ENCODE measurements at places on chromosomes 16 and 17. TPM values are rescaled to one million over a fixed set of nuclear protein-coding genes. Genes with fewer than 3 reads are reported as not detected.
A peak's percentile ranks its signal among the peaks of the same experiment; 100 is the strongest.

DNA sequence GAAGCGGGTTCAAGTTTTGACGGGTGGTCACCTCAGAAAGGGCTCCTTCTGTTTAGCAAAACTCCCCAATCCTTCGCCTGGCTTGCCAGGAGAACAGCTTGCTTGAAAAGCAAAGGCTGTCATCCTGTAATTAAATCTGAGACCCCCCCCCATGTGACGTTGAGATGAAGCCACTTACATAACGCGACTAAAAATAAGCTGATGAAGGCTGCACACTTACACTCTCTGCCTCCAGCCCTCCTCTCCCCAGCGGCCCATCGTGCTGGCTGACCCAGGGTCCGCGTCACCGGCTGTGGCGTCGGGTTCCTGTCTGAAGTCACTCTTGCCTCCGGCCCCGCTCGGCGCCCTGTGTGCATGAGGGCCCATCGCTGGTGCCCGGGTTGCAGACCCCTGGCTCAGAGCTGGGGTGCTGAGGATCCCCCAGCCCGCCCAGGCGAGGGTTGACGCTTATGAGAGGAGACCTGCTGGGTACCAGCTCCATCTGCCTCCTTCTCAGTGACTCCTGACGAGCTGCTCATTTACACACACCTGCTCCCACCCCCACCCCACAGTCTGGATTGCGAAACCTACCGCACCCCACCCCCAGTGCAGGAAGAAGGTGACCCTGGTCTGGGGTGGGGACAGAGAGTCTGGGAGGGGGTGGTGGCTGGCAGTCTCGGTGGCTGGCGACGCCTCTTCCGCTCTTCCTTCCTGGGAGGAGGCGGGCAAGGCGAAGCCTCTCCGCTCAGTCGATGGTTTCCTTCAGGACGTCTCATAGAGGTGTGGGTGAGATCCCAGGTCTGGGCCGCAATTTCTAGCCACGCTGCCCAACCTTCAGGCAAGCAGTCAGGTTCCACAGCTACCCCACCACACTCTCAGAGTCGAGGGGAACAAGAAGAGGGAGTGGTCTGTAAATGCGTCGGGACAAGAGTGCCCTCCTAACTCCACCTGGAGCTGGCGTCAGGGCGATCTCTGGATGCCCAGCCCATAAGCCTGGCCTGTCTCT lies 3.1 kb upstream of the BAIAP2 start:
- DNase-seq: no peak

DNA sequence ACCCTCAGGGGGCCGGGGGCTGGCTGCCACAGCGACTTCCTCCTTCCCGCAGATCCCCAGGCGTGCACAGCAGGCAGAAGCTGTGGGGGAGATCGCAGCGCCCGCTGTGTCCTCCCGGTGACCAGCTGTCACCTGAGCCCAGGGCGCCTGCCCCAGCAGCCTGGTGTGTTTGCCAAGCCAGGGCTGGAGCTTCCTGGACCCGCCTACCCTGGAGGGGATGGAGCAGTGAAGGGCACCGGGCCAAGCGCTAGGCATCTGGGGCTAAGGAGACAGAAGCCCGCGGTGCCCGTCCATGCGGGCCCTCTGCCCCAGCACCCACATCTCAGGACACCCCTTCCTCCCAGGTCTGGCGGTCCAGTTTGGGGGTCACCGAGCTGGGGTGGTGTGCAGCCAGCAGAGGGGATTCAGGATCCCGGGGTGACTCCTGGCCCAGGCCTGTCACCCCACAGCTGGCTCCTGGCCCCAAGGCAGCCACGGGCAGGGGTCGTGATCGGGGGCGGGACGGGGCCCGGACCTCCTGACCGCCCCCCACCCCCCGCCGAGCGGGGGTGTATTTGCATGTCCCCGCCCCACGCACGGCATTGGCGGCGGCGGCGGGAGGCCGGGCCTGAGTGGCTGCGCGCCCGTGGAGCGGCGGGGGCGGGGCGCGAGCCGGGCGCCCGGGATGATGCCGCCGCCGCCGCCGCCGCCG lies at the start of gene RAB26:
Gene RAB26 (plus strand): TSS at position 645 of the 691 bp plus-strand sequence. CDS start 159 bp downstream, outside the sequence.
- peak; percentile 54 for DNase-seq

- no peak for DNase-seq
These were observed 12.0 kb downstream of the USP36 start for GRCh38 chr17:78828470-78829185.

GRCh38 chr17:48457080-48457836 lies 27.2 kb upstream of the SKAP1 start:
- DNase-seq: peak; percentile 67

DNA sequence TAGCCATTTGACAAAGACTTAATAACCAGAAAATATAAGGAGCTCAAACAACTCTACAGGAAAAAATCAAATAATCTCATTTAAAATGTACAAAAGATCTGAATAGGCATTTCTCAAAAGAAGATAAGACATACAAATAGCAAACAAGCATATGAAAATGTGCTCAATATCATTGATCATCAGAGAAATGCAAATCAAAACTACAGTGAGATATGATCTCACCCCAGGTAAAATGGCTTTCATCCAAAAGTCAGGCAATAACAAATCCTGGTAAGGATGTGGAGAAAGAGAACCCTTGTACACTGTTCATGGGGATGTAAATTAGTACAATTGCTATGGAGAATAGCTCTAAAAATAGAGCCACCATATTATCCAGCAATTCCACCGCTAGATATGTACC lies 43.1 kb downstream of the HSD17B2 start:
- DNase-seq: no peak

DNA sequence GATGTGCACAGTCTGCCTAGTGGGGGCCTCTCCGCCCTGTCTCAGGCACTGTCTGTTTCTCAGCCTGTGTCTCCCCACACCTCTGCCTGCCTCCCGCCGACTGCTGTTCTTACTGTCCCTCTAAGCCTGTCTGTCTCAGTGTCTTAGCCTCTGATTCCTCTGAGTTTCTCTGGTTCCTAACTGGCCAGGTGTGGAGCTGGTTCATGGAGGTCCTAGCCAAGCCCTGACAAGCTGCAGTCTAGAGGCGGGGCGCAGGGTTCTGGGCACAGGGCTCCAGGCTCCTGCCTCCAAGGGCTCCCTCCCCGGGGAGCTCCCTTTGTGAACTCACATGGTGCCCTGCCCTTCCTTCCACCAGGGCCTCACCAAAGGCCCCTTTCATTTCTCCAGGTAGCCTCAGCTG lies 19.4 kb downstream of the C17orf100 start:
- no peak for DNase-seq

- DNase-seq: no peak
These were observed 17.4 kb upstream of the TCF25 start for GRCh38 chr16:89855986-89856385.

DNA sequence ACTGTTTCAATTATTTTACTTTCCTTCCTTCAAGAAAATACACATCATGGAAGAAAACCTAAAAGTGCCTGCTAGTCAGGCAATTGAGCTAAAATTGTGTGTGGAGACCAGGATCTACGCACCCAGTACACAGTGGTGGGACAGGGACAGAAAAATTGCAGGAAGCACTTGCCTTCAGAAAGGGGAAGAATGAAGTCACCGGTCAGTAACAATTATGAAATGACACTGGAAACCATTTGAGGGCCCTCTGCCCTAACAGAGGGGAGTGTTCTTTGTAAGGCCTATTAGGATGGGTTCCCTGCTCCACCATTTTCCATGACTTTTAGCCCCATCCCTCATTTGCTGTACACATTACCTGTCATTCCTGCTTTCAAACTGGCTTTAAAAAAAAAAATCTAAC lies 4.5 kb upstream of the PHAF1 start:
- DNase-seq: no peak

DNA sequence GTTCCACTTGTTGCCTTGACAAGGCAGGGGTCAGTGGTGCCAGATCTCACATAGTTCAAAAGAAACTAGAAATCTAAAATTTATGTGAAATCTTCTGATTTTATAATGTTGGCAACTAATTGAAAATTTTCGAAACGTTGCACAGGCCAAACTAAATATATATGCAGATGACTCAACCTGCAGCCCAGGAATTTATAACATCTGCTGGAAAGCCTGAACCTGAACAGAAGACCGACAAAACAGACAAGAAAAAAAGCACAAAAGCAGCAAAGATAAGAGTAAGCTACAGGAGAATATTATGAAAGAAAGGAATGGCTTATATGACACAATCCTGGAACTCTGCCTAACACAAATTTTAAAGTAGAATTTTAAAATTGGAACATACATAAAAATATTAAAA lies 207.6 kb downstream of the CEP112 start:
- DNase-seq: no peak

GRCh38 chr16:24826096-24826690 lies 19.6 kb upstream of the SLC5A11 start:
- no peak for DNase-seq

- no peak for DNase-seq
These were observed 146.4 kb downstream of the PCTP start for GRCh38 chr17:55897301-55897700.

- DNase-seq: no peak
These were observed 4.8 kb downstream of the GLIS2 start for GRCh38 chr16:4320571-4321137.

DNA sequence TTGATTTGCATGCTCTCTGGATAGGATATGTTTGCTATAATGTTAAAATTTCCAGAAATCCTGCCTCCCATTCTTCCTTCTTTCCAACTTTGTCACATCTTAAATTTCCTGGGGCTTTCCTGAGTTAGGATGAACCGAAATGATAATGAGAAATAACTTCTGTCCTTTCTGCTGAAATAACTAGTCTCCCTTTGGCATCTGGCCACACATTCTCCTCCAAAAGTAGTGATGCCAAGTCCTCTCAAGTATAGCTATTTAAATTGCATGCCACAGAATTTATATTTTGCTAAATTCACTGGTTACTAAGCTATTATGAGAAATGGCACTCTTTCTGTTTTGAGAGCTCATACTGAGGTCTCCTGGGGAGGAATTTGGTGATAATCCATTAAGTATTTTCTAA lies 30.6 kb downstream of the FAM20A start:
- no peak for DNase-seq

The TLCD3B gene
- 0.84 TPM for total RNA-seq

The KRT36 gene
- total RNA-seq: not detected

The MAF gene
- total RNA-seq: 36.7 TPM

The TPSAB1 gene
- total RNA-seq: not detected

The PIK3R5 gene
- total RNA-seq: 28.6 TPM

All from CD8-positive, alpha-beta memory T cell (primary cell).